Cardiac fibroblast (primary cell): ENCODE measurements at places on chromosomes 13 and 19.

DNA sequence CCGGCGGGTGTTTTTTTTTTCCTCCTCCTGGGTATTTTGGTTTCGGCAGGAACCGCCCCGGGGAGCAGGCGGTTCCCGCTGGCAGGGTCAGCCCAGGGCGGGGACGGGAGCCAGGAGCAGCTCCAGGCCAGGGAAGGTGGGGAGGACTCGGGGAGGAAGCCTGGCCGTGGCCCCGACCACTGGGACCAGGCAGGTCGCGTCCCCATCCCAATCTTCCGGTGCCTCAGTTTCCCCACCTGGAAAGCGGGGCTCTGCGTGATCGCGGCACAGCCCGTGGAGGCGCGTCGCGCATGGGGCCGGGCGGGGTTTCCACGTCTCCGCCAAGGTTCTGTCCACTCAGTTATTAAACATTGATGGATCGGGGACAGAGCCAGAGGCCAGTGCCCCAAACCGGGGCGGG, 34.8 kb downstream of the IL12RB1 start:
- DNase-seq = no peak

GRCh38 chr13:35210261-35210660, 266.2 kb downstream of the MAB21L1 start:
- peak; percentile 22 for DNase-seq

DNA sequence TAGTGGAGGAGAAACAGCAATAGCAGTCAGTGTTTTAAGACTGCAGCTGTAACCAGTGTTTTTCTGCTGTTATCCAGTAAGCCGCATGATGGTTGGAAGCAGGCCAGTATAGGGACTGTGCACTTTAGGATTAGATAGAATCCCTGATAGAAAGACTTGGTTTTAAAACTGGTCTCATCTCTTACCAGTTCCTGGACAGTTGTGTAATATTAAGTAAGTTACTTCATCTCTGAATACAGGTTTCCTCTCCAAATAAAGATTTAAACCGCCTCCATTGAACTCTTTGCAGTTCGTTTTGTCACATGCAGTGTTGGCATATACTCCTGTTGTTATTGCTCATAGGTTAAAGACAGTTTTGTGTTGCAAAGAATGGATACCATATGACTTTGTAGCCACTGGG, 25.6 kb downstream of the URI1 start:
- peak; percentile 55 for DNase-seq

DNA sequence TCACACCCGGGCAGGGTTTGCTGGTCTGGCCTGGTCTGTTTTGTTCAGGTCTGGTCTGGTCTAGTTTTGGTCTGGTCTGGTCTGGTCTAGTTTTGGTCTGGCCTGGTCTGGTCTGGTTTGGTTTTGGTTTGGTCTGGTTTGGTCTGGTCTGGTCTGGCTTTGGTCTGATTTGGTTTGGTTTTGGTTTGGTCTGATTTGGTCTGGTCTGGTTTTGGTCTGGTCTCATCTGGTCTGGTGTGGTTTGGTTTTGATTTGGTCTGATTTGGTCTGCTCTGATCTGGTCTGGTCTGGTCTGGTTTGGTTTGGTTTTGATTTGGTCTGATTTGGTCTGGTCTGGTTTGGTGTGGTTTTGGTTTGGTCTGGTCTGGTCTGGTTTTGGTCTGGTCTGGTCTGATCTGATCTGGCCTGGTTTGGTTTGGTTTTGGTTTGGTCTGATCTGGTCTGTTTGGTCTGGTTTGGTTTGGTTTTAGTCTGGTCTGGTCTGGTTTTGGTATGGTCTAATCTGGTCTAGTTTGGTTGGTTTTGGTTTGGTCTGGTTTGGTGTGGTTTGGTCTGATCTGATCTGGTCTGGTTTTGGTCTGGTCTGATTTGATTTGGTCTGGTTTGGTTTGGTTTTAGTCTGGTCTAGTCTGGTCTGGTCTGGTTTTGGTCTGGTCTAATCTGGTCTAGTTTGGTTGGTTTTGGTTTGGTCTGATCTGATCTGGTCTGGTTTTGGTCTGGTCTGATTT, 14.4 kb upstream of the F2RL3 start:
- DNase-seq = no peak

DNA sequence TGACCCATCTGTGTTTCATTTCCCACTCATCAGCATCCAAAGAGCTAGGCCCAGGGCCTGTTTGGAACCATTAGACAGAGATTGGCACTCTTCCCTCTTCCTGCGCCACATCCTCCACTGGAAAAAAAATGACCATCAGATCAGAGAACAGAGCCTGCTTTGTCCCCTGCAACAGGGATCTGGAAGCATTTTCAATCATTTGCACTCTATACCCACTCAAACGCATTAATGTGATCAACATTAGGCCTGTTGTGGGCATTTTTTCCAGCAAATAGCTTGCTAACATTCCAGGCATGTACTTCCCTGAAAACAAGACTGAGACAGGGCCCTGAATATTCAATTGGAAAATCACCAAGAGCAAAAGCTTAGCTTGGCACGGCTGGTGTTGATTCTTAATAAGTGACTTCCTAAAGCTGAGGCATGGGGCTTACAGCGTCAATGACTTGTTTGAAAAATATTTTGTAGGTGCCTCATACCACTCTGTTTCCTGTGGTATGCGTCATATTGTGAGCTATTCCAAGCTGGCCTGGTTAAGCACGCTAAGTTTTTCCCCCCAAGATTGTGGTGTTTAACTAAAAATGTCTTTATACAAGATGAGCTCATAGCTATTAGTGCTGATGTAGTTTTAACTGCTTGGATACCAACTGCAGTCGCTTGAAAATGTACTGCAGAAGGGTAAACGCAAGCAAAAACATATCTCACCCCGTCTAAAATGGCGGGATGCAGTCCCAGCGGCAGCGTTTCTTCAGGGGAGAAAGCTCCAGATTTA, 404.4 kb downstream of the SPRY2 start:
- DNase-seq = peak; percentile 100

GRCh38 chr19:41845001-41845050, at the start of gene DMRTC2:
DMRTC2 (plus strand) TSS chr19:41845042; CDS start chr19:41847429, 2,387 bp downstream.
- DNase-seq = no peak

GRCh38 chr19:37507167-37507464, 377 bp downstream of the ZNF793 start:
- no peak for DNase-seq

DNA sequence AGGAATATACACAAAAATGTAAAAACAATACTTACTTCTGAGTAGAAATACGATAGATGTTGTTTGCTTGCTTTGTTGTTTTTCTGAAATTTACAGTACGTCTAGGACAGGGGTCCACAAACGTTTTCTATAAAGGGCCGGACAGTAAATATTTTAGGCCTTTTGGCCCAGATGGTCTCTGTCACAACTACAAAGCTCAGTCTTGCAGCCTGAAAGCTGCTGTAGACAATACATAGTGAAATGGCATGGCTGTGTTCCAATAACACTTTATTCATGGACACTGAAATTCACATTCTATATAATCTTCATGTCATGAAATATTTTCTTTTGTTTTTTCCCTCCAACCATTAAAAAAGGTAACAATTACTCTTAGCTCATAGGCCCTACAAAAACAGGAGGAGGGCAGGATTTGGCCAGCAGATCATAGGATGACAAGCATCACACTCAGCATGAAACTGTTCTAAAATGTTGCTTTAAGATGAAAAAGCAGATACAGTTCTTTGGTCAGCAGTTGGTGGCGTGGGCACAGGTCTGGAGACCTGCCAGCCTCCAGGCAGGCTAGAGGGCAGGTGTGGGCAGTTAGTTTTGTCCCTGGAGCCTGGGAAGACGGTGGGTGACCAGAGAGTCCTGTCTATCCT, at the start of gene EDDM13:
TSS of gene EDDM13 (plus strand) at position 588 of the 638 bp plus-strand sequence. CDS start 87 bp downstream, outside the sequence.
- DNase-seq = no peak

DNA sequence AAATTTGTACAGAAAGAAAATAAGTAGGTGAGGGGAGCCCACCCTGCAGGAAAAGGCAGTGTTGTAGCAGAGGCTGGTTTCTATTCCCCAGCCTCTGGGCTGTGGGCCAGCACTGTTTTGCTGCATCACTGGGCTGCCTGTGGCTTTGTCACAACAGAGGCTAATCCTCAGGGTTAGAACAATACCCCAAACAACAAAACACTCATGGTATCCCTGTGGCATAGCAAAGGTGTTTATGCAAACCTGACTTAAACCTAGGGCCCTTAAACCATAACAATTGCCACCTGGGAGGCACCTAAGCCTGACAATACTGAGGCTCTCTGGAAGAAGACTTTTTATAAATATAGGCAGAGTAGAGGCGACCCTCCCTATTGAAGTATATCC, 314.7 kb downstream of the OLFM4 start:
- no peak for DNase-seq

- DNase-seq = no peak
Observed at GRCh38 chr13:88937384-88937783, 1266.2 kb downstream of the SLITRK5 start.

GRCh38 chr13:36362914-36363313, 16.7 kb upstream of the SPART start:
- no peak for DNase-seq

- DNase-seq = no peak
Observed at GRCh38 chr13:113457510-113457909, 4.2 kb upstream of the ADPRHL1 start.

DNA sequence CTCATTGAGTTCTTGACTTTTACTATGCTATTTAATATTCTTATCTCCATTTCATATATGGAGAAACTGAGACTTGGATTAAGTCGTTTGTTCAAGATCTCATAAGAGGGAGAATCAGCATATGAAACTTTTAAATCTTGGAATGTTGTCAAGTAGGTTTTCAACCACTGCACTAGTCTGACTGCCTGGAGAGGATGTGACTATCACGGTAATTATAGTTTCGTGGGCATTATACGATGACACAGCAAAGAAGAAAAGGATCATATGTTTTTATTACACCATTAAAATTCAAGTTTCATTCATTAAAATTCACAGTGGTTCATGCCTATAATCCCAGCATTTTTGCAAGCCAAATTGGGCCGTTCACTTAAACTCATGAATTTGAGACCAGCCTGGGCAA, 555.2 kb downstream of the SLITRK1 start:
- no peak for DNase-seq

GRCh38 chr19:14478113-14478545, 3.0 kb upstream of the PTGER1 start:
- DNase-seq = no peak

GRCh38 chr19:38683393-38684077, 36.1 kb downstream of the ACTN4 start:
- DNase-seq = peak; percentile 87

GRCh38 chr13:98913741-98914140, 64.1 kb downstream of the DOCK9 start:
- DNase-seq = no peak

GRCh38 chr13:47647001-47647400, 354.1 kb downstream of the SUCLA2 start:
- DNase-seq = no peak

DNA sequence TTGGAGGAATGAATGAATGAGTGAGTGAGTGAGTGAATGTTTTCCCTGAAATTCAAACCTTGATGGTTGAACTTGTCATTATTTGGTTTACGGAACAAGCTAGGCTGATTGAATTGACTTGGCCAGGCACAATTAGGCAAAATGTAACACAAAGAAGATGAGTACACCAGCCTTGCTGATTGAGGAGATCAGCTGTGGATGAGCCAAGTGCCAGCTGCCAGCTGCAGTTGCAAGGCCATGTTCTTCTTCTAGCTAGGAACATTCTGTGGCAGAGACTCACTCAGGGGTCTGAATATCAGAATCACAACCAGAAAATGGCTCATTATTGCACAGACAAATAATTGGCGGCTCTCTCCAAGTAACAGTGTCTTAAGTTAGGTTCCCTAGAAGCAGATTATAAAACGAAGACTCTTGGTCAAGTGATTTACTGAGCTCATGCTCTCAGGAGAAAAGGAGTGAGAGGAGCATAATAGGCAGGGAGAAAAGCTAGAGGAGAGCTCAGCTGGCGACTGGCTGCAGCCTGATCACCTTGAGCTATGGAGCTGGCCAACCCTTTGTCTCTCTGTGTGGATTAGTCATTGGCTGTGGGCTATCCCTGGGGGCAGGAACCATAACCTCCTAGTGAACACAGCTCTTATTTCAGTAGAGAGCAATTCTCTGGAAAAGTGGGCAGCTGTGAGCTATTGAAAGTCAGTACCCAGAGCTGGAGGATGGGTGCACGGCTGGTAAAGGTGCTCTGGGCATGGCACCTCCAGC, 225.3 kb upstream of the SERP2 start:
- no peak for DNase-seq

DNA sequence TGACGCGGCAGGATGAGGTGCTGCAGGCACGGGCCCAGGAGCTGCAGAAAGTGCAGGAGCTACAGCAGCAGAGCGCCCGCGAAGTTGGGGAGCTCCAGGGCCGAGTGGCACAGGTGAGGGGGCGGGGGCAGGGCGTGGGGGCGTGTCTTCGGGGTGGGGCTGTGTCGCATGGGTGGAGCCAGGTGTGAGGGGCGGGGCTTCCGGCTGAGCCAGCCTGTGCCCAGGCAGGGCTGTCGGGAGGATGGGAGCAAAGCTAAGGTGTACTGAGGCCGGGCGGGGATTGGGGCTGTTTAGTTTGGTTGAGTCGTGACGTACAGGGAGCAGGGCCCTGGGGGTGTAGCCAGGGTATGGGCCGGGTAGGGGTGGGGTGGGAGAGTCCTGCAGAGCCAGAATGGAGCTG, 62.3 kb downstream of the KCNC3 start:
- DNase-seq = no peak

DNA sequence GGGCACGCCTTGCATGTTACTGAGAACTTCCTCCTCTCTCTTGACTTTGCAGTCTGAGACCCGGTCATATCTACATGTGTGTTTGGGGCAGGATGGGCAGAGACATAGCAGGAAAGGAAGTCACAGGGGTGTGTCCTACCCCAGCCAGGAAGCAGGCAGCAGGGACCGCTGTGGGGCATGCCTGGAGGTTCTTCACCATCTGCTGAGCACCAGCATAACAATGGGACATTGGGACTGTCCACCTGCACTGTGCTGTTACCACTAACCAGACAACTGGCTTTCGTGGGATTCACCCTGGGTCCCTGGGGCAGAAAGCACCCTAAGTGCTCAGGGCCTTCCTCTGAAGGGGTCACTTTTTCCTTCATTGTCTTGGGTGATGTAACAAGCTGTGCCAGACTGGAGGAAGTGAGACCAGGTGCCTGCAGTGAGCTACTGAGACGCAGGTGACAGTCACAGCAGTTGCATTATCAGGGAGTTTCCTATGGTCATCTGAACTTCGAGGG, 2.6 kb upstream of the HAUS5 start:
- no peak for DNase-seq

DNA sequence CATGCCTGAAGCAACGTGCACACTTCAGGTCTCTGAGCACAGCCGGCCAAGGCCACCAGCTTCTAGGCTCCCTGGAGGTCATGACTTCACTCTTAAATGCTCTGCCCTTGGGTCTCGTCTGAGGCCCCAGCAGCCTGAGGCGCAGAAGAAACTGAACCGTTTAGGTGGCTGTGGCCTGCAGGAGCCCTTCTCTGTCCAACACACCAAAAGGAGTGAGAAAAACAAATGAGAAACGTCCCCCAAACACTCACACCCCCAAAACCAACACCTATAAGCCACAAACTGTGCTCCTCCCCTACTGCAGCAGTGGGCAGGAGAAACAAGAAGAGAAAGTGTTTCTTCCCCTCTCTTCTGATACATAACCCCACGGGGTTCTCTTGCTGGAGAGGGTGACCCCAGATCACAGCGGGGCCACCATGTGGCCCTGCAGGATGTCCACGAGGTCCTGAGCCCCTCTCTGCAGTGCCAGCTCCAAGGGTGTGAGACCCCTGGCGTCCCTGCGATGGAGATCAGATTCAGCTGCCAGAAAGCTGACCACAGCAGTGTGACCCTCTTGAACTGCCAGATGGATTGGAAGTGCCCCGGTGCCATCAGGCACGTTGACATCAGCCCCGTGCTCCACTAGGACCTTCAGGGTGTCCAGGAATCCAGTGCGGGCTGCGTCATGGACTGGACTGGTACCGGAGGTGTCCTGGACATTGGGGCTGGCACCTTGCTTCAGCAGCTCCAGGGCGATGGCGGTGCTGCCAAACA, 1.0 kb upstream of the KRI1 start:
- DNase-seq = no peak

- DNase-seq = no peak
Observed at GRCh38 chr13:67228031-67228430, 2.1 kb downstream of the PCDH9 start.
